NCI-H2081 (cell line): ENCODE measurements at places on chromosomes 6 and 20.

DNA sequence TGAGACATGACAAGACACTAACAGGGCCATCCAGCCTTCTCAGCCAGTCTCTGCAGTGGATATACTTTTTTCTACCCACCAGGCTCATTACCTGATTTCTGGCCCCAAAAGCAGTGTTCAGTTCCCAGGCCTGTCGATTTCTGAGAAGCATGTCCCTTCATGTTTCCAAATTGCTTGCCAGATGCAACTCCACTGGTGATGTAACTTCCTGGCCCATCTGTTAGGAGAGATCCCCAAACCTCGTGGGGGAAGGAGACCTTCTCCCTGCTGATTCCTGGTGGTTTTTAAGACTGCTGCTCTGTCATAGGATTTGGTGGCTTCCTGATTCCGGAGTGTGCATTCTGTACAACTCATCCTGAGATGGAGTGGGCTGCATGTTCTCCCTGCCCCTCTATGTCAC lies 31.6 kb upstream of the MRPS10 start:
- DNase-seq = no peak

DNA sequence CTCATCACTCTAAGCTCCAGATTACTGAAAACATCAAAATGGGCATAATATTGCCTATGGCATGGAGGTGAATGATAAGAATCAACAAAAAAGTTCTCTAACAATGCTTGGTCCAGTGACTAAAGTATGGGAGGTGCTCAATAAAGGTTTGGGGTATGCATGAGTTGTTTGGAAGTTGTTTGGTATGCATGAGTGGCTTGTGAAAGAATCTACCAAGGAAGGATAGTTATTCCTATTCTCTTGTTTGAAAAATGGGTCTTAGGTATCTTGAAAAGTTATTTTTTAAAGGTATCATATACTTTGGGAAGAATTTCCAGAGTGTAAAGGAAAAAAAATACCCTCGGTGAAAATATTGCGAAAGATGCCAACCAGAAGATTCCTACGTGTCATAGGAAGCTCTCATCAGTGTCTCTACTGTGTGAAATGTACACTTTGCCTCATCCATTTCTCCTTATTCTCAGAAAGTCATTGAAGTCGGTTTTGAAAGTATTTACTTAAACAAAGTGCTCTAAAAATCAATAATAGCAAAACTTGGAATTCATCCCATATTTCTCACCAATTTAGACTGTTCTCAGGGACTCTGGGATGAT lies 449.8 kb downstream of the ADGRB3 start:
- DNase-seq = no peak

DNA sequence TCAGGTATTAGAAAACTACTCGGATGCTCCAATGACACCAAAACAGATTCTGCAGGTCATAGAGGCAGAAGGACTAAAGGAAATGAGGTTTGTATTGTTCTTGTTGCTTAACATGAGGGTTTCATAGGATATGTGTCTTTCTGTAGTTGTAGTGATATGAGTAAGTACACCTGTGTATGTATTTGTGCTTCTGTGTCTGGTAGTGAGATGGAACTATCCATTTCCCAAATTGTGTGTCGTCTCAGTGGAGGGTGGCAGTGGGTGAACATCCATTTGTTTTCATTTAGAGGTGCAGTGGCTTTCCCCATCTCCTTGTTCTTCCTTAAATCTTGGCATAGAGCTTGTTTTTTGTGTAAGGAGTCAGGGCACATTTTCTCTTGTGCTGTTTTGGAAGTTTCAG lies 8.2 kb downstream of the ASXL1 start:
- DNase-seq = no peak

GRCh38 chr6:45438849-45439406 lies 61.2 kb upstream of the SUPT3H start:
- DNase-seq = no peak

DNA sequence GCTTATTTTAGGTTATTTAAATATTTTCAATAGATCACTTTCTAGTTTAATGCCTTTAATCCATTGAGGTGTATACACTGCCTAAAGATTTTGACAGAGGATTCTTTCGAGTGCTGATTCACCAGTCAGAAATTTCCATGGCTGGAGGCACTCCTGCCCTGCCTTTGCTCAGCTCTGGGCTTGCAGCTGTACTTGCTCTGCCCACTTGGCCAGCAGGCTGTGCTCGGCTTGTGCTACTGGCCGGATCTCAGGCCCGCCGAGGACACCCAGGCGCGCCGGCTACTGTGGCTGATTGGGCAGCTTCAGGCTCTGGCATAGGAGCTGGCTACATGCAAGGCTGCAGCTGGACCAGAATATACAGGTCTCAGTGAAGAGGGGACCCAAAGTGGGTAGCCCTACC lies 675.1 kb upstream of the MMS22L start:
- DNase-seq = no peak

DNA sequence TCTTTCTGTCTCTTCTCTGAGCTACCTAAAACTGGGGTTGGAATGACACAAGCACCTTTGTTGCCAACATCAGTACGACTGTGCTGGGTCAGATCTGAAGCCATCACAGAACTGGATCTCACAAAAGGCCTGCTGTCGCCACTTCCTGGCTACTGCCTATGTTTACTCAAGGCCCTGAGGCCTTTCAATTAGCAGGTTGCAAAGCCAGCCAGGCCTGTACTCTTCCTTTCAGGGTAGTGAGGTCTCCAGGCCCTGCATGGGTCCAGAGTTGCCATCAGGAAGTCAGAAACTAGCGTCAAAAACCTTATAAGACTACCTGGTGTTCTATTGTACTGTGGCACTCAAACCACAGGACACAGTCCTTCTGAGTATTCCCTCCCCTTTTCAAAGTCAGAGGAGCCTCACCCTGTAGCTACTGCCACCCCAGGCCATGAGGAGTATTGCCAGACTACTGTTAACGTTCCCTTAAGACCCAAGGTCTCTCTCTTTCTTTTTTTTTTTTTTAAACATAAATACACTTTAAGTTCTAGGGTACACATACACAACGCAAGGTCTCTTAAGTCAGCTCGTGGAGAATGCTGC lies 937.4 kb upstream of the GJE1 start:
- no peak for DNase-seq

- DNase-seq = no peak
Observed at GRCh38 chr6:144361016-144361415, 75.9 kb downstream of the UTRN start.

DNA sequence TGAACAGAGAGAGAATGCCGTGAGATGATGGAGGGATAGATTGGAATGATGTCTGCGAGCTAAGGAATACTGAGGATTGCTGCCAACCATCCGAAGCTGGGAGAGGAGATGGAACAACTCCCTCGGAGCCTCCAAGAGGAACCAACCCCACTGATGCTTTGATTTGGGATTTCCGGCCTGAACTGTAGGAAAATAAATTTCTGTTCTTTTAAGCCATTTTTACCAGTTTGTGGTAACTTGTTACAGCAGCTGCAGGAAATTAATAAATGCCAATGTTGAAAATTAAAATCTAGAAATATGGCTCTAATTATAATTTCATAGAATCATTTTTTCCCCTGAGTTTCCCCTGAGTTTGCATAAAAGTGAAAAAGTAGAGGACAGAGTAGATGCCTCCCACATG lies 14.1 kb downstream of the LRRN4 start:
- no peak for DNase-seq

- DNase-seq = peak; percentile 28
Observed at GRCh38 chr20:45833030-45833882, at the start of gene SNX21. TSS of gene SNX21 (plus strand) at chr20:45833799. CDS start at chr20:45833920, 121 bp downstream.

GRCh38 chr20:40434122-40434521 lies 254.9 kb downstream of the MAFB start:
- DNase-seq = no peak

GRCh38 chr6:51854347-51854746 lies 233.1 kb downstream of the PKHD1 start:
- no peak for DNase-seq
